Suppressor macrophage (primary cell): ENCODE measurements at places on chromosomes 2 and 18.
A peak's percentile ranks its signal among the peaks of the same experiment; 100 is the strongest.

GRCh38 chr2:164115806-164116205, 380.0 kb upstream of the FIGN start:
- DNase-seq, result no peak

DNA sequence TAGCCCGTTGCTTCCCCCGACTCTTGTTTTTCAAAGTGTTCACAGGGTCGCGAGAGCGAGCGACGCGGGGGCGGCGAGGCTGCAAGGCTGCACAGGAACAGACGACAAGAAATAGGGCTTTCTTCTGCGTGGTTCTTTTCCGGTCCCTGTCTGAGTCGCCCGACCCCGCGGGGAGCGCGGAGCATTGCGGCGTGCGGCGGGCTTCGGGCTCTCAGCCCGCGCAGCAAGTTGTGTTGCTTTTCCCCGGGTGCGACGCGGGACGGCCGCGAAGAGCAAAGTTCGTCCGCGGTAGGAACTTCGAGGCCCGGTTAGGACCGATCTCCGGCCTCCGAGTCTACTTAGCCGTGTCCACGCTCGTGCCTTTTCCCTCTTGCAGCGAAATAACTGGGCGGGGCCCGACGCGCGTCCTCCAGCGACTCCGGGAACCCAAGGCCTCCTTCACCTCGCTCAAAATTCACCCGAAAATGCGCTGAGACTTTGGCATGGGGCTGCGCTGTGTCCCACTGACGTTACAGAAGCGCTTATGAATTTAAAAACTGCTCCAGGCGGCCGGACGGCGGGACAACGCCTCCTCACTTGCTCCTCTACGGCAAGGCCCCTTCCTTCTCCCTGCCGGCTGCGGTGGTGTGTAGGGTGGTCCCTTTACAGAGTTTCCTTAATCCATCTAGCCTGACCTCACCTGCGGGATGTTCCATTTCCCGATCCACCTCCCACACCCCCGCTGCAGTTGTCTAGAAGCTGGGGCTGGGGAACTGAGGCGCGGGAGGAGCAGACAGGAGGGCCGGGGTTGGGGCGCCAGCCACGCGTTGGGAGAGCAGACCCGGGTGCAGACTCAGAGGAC, 1.5 kb upstream of the BCL2L11 start:
- DNase-seq, result peak; percentile 17

GRCh38 chr18:12327510-12328178, 19.6 kb downstream of the TUBB6 start:
- DNase-seq, result peak; percentile 87

GRCh38 chr2:216897561-216898203, 37.8 kb upstream of the TNP1 start:
- DNase-seq, result no peak

GRCh38 chr2:101012706-101013181, 10.7 kb downstream of the RPL31 start:
- peak; percentile 84 for DNase-seq

GRCh38 chr2:1936427-1936980, 192.2 kb upstream of the PXDN start:
- no peak for DNase-seq

- no peak for DNase-seq
Observed at GRCh38 chr2:58686776-58687175, 445.7 kb upstream of the FANCL start.
